ENCODE measurements at places on chromosomes 2 and 18. TPM values are rescaled to one million over a fixed set of nuclear protein-coding genes. Genes with fewer than 3 reads are reported as not detected.
A peak's percentile ranks its signal among the peaks of the same experiment; 100 is the strongest.

Gene MYO7B
- 0.39 TPM for total RNA-seq

Gene HNMT
- 56.5 TPM for total RNA-seq

Gene SH2D6
- total RNA-seq: 1.8 TPM

Gene CASP8
- 67.1 TPM for total RNA-seq

Gene ALLC
- not detected for total RNA-seq

Gene FBXO41
- total RNA-seq: 16.1 TPM

Gene CD207
- not detected for total RNA-seq

DNA sequence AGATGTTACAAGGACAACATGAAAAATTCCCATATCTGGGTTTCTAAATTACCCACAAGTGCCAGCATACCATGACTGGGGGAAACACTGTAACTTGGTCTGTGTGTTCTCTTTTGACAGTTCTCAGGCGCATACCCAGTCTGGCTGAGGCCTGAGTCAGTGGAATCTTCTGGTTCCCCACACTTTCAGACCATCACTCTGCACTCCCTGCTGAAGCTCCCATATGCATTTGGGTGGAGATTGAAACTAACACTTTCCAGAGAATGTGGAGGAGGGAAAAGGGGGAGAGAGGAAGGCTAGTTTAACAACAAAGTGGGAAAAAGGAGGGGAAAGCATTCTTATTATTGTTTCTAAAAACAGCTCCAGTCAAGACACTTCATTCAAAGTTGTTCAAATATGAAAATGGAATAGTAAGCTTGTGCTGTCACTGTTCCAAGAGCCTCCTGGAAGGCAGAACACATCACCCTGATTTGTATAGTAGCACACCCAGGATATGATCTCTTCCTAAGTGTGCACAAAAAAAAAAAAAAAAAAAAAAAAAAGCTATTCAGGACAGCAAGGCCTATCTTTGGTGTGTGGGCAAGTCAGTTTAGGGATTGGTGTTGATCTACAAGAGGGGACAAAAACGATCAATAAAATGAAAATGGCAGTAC is 48.1 kb upstream of the CTIF start:
- DNase-seq: no peak

- DNase-seq: no peak
These were observed 41.4 kb upstream of the EML4 start for GRCh38 chr2:42127425-42128424.

DNA sequence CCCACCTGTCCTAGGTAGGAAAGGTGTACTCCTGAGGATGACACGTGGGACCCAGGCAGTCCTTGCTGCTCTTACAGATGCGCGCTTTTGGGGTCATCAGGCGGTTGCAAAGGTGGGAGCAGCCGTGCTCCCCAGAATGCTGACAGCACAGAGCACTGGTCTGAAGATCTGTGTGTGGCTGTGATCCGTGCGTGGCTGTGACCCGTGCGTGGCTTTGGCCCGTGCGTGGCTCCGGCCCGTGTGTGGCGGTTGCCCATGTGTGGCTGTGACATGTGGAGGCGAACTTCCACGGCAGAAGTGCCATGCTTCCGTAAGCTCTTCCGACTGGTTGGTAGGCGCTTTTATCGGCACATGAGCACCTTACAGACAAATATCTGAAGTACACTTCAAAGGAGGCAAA is 270.0 kb downstream of the AGAP1 start:
- no peak for DNase-seq

- DNase-seq: no peak
These were observed 20.1 kb downstream of the CEP68 start for GRCh38 chr2:65076345-65076710.

GRCh38 chr2:222404151-222404905 is 20.0 kb upstream of the SGPP2 start:
- no peak for DNase-seq

GRCh38 chr2:204888222-204888621 is 342.9 kb downstream of the PARD3B start:
- DNase-seq: no peak

- DNase-seq: no peak
These were observed 265.1 kb downstream of the HAUS1 start for GRCh38 chr18:46369323-46369722.

DNA sequence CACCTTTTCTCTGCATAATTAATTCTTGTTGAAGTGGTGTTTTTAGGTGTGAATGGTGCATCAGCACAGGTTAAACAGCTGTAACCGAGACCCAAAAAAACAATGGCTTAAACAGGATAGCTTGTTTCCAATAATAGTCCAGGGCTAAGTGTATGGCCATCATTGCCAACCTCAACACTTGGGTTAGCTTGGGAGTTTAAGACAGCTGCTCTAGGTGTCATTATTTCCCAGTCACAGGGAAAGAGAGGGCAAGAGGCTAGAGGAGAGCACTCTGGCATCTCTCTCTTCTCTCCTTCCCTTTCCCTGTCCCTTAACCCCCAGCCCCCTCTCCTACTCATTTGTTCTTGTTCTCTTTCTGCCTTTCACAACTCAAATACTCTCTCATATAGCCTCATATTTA is 21.1 kb downstream of the BIRC6 start:
- DNase-seq: no peak

DNA sequence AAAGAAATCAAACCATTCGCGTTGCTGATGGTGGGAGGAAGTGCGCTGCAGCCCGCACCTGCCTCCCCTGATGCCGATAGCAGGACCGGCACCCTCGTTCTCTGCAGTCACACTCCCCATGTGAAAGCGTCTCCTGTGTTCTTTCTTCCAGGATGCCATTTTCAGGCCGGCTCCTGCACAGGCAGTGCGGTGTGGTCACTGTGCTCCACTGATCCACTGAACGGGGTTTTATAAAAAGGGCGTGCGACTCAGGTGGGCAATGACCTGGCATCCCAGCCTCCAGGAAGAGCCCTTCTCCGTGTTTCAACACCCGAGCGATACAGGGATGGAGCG is 88.3 kb upstream of the SNTG2 start:
- no peak for DNase-seq

- DNase-seq: no peak
These were observed 58.9 kb upstream of the KIF5C start for GRCh38 chr2:148816176-148816575.

DNA sequence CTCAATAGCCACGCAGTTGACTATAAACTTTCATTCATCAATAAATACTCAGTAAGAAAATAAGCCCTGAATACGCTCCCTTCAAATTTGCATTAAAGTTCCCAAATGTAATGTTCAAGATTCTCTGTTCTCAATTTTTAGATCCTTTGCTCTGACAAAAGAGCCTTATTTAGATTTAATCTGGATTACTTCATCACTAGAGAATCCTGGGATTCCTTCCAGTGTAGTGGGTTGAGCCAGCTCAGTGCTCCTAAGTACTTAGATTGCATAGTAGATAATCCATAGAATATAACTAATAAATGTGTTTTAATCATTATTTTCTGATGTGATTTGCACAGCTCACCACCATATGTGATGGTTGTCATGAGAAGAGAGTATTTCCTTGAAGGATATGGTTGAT is 1286.2 kb downstream of the SUCLG1 start:
- no peak for DNase-seq

DNA sequence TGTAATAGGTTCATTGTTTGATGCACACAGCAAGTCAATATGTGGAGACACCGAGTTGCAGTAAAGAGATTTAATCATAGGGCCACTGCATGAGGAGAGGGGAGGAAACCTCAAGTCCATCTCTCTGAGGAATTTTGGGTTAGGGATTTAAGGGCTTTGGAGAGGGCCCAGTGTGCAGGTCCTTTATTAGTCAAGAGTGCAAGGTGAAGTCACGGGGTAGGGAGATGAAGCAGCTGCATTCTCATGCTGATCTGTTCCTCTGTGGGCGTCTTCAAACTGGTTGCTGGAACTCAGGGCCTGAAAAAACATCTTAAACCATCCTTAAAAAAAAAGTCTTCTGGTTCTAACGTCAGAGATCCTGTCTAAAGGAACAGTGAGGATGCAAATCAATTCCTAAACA is 131.6 kb downstream of the NXPH2 start:
- DNase-seq: no peak

DNA sequence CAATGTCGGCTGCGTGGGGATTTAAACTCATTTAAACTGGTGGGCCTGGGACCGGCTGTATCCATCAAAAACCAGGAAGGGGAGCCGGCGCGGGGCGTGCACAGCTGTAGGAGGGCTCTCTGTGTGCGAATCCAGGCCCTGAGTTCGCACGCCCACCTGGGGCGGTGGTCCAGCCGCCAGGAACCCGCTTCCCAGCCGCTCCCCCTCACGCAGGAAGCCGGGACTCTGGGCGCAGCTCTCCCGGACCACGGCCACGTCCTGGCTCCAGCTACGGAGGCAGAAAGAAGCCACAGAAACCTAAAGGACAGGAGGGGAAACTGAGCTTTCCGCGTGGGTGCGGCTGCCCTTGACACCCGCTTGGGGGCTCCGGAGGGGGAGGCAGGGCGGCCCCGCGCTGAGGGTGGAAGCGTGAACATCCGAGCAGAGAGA is 80.6 kb downstream of the GFPT1 start:
- no peak for DNase-seq

DNA sequence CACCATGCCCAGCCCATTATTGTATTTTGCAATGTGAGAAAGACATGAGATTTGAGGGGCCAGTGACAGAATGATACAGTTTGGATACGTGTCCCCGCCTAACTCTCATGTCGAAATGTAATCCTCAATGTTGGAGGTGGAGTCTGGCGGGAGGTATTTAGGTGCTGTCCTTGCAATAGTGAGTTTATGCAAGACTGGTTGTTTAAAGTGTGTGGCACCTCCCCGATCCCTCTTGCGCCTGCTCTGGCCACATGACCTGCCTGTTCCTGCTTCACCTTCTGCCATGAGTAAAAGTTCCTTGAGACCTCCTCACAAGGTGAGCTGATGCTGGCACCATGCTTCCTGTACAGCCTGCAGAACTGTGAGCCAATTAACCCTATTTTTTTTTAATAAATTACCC is 16.6 kb downstream of the CNDP1 start:
- DNase-seq: no peak

- DNase-seq: no peak
These were observed 466.4 kb downstream of the MEIS1 start for GRCh38 chr2:66901344-66901743.

DNA sequence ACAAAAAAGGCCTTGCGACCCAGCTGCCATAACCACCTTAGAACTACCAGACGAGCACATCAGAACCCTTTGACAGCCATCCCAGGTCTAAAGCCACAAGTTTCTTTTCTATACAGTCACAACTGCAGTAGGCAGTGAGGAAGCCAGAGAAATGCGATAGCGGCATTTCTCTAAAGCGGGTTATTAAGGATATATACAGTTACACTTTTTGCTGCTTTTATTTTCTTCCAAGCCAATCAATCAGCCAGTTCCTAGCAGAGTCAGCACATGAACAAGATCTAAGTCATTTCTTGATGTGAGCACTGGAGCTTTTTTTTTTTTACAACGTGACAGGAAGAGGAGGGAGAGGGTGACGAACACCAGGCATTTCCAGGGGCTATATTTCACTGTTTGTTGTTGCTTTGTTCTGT is 48.8 kb downstream of the FEZ2 start:
- DNase-seq: no peak

DNA sequence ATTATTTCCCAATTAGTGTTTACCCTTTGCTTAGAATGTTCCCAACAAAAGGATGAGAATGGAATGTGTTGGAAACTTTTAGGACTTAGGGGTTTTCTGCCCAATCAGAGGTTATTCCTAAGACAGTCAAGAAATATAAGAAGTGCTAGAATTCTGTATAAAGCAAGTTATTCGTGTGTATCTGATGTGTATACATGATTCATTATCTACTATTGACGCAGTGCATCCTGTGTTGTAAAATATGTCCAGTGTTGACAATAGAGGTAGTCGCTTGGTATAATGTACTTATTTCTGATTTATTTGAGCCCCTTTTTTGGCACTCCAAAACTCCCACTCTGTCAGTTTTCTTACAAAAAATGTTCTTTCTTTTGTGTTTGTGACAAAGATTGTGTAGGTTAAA is 881 bp downstream of the PIKFYVE start:
- no peak for DNase-seq

GRCh38 chr2:64640153-64641044 is 13.3 kb downstream of the SERTAD2 start:
- no peak for DNase-seq

DNA sequence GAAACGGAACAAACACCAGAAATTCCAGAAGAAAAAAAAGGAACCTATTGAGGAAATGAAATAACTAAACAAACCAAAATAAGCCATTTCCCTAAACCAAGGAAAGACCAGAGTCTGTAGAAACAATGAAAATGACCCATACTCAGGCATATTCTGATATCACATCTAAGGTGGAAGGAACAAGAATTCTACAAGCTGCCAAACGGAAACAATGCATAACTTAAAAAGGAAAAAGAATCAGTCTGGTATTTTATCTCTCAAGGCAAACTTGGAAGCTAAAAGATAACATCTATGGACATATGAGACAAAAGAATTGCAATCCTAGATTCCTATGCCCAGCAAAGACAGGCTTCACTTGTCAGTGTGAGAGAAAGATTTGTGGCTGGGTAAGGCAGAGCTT is 326.2 kb downstream of the PDE11A start:
- DNase-seq: no peak

- DNase-seq: peak; percentile 43
These were observed 64.7 kb downstream of the STK25 start for GRCh38 chr2:241443486-241444223.

DNA sequence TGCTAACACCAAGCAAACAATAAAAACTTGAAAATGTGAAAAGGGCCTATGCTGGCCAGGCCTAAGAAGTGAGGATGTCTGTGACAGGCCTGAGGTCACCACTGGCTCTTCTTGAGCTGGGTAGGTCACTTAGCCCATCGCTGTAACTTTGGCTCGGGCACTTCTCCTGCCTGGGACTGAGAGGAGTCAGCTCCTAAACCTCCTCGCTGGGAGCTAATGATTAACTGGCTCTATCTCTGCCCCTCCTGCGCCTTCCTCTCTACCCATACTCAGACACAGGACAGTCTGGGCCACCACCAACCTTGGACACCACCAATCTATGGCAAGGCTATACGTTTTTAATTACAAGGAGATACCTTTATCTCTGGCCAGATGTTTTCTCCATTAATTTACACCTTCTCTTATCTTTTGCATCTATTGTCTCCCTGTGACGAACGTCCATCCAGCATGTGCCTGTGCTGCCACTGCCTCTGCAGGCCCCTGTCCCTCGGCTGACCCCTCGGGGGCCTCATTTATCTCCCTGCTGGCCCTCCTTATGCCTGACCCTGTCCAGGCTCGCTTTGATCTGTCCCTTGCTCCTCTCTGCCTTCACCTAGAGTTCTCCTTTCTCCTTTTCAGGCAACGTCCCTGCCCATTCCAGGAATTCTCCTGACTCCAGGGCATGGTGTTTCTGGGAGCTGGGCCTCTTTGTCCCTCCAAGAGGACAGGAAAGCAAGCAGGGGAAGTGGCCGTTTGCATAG is 149.1 kb upstream of the GATA6 start:
- DNase-seq: no peak

GRCh38 chr18:10410472-10411308 is 43.7 kb upstream of the APCDD1 start:
- DNase-seq: no peak
